Right renal cortex interstitium (tissue), 3 donors: ENCODE measurements at places on chromosomes 6 and 20. TPM values are rescaled to one million over a fixed set of nuclear protein-coding genes. Genes with fewer than 3 reads are reported as not detected.

Gene MATN4
- 0.13 TPM for polyA plus RNA-seq

DNA sequence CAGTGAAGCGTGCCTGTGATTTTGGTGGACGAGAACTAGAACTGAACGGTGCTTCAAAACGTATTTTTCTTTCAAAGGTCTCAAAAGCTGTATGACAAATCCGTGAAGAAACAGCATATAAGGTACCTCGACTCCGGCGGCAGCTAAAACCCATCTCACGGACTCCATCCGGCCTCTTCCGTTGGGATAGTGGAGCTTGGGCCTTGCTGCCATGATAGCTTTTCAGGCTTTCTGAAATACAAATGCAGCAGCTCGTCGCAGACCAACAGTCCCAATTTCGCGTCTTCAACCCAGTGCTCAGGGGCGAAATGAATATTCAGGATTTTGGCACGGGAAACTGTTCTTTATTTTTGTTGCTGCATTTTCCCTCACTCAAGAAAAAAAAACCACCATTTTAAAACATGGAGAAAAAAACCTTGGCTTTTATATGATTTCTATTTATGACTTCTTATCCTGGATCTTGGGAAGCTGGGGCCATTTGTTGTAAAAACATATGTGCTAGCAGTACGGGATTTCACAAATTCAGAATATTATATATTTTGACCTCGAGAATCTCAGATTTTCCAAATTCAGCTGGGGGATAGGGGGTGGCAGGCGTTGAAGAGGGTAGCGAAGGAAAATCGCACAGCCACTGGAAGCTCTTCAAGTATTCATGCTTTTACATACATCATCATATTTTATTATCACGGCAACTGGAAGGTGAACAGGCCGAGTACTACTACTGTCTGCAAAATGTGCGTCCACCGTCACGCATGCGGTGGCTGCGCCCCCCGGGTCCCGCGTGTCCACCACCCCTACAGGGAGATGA is 849 bp downstream of the GSTA4 start:
- DNase-seq: peak; percentile 60

DNA sequence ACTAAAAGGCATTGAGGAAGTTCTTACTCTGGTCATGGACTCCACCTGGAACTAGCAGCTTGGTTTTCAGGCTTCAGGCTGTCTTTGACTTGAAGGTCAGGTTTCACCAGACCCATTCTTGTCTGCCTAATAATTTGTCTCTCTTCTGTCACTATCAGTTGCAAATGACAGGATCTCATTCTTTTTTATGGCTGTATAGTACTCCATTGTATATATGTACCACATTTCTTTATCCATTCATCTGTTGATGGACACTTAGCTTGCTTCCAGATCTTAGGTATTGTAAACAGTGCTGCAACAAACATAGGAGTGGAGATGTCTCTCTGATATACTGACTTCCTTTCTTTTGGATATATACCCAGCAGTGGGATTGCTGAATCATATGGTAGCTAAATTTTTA is 73.1 kb upstream of the SYNCRIP start:
- DNase-seq: no peak

- DNase-seq: no peak
Observed at GRCh38 chr6:52754443-52754842, 8.8 kb downstream of the GSTA2 start.

GRCh38 chr6:85684809-85685171 is 42.1 kb upstream of the SYNCRIP start:
- no peak for DNase-seq

Gene GSTA1
- 1.9 TPM for polyA plus RNA-seq

DNA sequence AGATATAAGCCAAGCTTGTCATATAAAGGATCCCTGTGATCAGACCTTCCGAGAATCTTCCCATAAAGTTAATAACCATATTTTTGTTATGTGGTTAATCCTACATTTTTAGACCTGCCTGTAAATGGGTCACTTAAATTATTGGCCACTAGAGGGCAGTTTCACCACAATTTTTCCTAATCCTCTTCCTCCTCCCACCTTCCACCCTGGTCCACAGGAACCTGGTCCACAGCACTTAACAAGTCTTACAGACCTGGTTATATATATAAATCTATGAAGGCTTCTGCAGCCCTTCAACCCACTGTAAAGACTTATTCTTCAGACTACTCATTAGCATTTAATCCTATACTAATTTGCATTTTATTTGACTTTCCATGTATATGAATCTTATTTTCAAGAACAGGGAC is 28.3 kb downstream of the MRS2 start:
- DNase-seq: no peak

Gene TINAG
- 41.1 TPM for polyA plus RNA-seq

GRCh38 chr6:46940433-46941226 is 18.9 kb upstream of the ADGRF5 start:
- DNase-seq: no peak

Gene GMDS
- 90.1 TPM for polyA plus RNA-seq

DNA sequence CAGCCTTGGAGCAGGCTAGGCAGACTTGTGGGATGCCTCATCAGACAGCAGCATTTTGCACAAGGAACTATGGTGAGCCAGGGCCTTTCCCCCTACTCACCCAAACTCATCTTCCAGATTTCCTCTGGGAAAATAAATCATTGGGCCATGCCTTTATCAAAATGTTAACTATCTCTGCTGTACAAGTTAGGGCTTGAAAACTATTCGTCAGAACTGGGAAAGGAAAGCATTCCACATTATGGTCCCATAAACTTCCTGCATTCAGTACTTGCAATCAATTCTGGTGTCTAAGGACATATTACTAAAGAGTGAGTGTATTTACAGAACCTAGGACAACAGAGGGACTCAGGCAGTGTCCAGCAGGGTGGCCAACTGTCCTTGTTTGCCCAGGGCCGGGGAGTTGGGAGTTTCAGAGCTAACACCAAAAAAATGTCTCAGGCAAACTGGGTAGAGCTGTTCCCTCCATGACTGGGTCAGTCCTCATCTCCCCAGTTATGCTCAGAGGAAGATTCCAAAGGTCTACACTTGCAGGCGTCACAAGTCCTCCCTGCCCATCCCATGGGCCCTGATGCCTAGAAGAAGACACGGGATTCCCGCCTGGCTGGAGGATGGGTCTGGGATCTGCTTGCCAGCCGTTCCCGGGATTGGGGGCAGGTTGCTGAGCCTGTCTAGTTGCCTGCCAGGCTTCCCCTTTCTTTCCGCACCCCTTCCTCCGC is 72.2 kb downstream of the SLC22A3 start:
- no peak for DNase-seq

Gene RHAG
- 0.80 TPM for polyA plus RNA-seq

Gene PDE7B
- 9.2 TPM for polyA plus RNA-seq

DNA sequence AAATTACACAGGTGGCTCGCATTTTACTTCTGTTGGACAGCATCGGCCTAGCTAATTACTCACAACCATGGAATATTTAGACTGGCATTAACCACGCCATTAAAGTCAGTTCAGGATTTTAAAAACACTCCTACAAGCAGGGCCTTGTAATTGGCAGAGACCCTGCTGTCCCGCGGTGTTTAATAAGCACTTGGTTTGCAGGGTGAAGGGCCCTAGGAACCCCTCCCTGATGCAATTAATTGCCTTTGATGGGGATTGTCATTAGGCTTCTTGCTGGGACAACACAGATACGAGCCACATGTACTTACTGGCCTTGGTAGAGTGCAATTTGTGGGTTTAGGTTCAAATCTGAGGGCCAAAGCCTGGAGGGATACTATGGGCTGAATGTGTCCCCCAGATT is 7.8 kb upstream of the VSTM2L start:
- no peak for DNase-seq

Gene SIRPG
- not detected for polyA plus RNA-seq

Gene BPIFA2
- polyA plus RNA-seq: 0.17 TPM

GRCh38 chr6:30813631-30814145 is 69.3 kb upstream of the IER3 start:
- DNase-seq: no peak

GRCh38 chr20:34515484-34516246 is 557 bp upstream of the DYNLRB1 start:
- no peak for DNase-seq

DNA sequence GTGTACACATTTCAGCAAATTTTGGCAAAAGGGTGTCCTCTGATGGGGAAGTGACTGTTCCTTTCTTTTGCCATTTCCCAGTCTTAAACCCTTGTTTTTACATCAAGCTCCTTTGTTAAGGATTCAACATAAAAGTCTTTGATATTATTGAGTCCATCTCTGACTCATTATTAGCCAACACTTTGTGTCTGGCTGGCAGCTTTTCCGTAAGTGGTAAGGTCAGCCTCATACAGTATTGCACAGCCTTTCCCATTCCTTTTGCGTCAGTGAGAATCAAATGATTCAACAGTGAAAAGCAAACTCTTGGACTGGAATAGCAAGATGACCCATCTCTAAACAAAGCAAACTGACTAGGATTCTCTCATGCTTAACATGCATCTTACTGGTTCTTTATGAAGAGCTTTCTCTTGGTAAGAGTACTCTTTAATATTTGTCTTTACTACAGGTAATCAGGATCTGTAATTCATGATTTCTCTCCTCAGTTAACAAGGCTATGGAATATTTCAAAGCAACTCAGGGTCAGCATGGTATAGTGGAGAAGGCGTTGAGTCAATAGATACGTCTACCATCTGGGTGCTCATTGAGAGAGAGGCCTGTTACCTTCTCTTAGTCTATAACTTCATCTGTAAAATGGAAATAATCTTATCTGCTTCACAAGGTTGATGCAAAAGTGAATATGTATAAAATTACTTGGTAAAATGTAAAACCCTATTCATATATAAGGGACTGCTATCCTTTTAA is 183.6 kb downstream of the PRL start:
- DNase-seq: no peak

Gene LY86
- polyA plus RNA-seq: 2.2 TPM

DNA sequence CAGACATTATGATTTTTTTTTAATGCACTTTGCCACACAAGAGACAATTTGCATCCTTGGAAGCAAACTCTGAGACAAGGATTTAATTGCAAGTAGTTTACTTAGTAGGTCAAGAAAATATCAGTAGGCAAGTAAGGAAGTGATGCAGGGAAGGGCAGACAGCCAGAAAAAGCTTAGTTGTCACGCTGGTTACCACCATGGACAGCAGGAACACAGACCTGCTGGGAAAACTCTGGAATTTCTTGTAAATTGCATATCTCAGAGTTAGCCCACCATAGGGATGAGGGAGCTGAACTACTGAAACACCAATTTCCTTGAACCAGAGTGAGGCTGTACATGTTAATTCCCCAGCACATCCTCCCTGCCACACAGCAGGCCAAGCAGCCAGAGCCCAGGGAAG is 92.7 kb downstream of the L3MBTL3 start:
- DNase-seq: no peak

Gene TRIM40
- polyA plus RNA-seq: not detected

DNA sequence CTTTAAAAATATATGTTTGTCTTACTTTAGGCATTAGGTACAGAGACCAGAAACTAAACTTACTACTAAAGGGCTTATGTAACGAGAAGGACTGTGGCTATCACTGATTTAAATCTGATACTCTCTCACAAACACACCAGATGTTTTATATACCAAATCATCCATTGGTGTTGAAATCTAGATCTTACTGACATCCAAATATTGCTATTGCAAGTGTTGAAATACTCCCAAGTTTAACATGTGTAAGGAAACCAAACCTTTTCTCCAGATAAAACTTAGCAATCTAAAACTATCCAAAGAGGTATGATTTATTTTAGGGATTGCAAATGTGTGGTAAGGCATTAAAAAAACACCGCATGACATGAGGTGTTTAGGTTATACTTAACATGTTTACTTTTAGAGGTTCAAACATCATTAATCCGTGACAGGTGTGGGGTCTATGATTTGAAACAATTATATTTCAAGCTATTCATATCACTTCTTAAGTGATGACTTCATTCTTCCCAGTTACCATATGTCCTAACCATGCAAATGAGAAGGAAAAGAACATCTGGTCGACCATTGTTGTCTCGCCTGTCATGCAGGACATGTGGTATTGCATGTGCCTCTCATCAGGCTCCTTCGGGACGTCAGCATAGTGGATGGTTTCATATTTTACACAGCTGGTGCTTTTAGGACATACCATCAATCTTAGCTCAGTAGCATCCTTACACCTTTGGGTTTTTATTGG is 168.3 kb upstream of the SPACA1 start:
- DNase-seq: no peak

DNA sequence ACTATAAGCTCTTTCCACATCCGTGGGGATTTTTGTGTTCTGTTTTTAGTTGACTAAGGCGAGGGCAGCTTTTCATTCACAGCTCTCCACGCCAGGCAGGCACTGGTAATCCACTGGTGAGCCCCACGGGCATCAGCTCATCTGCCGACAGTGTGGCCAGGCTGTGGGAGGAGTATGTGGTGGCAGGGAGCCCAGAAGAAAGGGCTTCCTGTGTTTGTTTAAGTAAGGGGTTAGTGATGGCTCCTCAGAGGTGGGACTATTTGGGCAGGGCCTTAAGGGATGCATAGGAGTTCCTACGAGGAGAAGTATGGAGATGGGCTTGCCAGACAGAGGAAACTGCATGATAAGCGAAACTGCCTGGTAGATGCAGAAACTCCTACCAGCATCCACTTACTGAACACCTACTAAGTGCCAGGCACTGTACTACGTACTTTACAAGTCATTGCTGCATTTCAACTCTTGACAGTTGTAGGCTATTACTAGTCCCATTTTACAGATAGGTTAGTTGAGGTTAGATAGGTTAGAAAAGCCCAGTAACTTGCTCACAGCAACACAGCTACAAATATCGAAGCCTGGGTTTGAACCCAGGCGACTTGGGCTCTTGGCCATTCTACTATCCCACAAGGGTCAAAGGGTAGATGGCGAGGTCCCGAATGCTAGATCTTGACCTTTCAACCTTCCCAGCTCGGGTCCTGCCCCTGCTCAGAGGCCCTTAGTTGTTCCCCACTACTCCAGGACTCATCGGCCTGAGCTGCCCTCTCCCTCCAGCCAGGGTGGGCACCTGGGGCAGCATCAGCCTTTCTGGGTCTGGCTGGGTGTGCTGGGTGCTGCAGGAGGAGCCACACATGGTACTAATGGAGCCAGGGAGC is 55.1 kb downstream of the CEBPB start:
- no peak for DNase-seq

Gene FRK
- 5.1 TPM for polyA plus RNA-seq

GRCh38 chr6:88378639-88379038 is 212.5 kb upstream of the CNR1 start:
- no peak for DNase-seq

GRCh38 chr6:52221302-52221701 is 23.0 kb downstream of the IL17F start:
- no peak for DNase-seq

GRCh38 chr6:1240766-1241318 is 71.1 kb upstream of the FOXQ1 start:
- no peak for DNase-seq

DNA sequence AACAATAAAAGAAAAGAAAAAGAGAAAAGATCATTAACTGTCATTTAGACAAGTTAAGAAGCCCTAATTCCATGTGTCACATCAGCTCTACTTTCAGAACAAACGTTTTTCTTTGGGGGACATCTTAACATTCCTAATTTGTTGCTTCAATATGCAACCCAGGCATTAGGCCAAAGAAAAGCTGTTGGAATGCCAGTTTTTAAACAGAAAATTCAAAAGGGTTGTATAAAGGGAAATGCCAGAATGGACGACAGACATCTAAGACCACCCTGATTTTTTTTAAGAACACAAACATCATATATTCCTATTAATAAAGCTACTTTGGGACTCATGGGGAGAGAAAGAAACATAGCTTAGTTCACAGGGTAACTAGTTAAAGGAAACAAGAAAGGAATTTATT is 315.0 kb downstream of the GMDS start:
- no peak for DNase-seq
